ENCODE measurements at places on chromosomes 16 and 17. TPM values are rescaled to one million over a fixed set of nuclear protein-coding genes. Genes with fewer than 3 reads are reported as not detected.
A peak's percentile ranks its signal among the peaks of the same experiment; 100 is the strongest.

DNA sequence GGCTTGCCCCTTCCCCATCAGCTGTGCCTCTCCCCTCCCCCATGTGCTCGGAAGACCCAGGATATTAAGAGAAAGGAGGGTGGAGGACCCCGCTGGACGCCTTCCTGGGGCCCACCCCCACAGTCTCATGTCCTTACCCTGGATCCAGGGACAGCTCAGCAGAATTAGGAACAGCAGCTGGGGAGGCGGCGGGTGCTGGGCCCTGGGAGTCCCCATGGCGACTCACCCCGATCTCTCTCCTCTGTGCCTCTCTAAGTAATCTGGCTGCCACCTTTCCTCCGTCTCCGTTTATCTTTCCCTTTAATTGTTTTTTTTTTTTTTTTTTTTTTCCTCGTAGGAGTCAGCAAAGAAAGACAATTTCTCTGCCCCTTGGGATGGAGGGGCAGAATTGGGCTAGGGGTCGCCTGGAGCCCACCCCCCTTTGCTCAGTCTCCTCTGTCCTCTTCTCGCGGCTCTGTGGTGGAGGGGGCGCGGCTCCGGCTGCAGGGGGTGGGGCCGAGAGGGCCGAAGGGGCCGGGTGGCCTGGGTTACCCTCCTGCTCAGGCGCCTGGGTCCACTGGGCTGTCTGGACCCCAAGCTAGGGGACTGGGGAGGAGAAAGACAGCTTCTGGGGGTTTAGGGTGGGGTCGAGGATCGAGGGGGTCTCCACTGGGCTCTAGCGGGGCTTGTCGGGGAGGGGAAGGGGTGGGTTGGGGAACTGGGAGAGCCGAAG, 390 bp downstream of the SEZ6L2 start:
- peak; percentile 73 for DNase-seq

DNA sequence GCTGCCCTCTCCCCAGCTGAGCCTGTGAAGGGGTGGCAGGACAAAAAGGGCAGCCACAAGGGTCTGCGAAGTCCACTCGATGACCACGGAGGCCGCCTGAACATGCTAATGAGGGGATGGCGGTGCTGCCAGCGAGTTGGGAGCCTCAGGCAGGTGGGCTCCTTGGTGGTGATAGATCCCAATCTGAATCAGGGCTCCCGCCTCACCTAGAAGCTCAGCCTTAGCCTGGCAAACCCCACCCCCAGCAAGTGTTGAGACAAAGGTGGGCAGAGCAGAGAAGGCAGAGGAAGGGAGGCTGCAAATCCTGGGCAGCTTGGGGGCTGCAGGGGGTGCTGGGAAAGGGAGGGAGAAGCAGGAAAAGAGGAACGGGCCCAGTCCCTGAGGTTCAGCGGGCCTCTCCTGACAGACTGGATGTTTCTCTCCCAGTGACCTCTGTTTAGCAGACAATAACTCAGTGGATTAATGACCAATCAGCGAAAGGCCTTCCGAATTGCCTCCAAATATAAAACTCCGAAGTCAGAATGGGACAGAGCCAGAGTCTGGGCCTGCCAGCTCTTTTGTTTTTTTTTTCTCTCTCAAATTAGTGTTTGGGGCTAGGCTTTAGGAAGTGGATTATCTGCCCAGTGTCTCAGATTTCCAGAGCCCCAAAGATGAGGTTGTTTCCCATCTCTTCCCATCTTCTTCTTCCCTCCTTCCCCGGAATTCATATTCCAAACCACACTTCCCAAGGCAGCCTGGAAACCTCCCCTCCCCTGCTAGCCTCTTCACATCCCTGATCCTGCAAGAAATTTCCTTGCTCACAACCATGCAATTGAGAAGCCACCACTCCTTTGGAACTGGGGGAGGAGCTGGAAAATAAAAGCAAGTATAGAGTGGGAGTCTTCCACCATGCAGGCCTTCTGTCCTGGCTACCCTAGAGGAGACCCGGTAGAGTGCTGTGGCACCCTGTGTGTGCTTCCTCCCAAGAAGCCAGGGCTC, 15.2 kb upstream of the HOXB2 start:
- no peak for DNase-seq

Gene CD300A
- total RNA-seq, result not detected

Gene VWA3A
- not detected for total RNA-seq

Gene CCDC154
- total RNA-seq, result 0.88 TPM

Gene SCNN1B
- total RNA-seq, result not detected

All from Caco-2 (cell line).